Ascending aorta (tissue), 2 donors: ENCODE measurements at places on chromosomes 16 and 17.

GRCh38 chr17:72454342-72454741, 333.5 kb downstream of the SOX9 start:
- no peak for DNase-seq

DNA sequence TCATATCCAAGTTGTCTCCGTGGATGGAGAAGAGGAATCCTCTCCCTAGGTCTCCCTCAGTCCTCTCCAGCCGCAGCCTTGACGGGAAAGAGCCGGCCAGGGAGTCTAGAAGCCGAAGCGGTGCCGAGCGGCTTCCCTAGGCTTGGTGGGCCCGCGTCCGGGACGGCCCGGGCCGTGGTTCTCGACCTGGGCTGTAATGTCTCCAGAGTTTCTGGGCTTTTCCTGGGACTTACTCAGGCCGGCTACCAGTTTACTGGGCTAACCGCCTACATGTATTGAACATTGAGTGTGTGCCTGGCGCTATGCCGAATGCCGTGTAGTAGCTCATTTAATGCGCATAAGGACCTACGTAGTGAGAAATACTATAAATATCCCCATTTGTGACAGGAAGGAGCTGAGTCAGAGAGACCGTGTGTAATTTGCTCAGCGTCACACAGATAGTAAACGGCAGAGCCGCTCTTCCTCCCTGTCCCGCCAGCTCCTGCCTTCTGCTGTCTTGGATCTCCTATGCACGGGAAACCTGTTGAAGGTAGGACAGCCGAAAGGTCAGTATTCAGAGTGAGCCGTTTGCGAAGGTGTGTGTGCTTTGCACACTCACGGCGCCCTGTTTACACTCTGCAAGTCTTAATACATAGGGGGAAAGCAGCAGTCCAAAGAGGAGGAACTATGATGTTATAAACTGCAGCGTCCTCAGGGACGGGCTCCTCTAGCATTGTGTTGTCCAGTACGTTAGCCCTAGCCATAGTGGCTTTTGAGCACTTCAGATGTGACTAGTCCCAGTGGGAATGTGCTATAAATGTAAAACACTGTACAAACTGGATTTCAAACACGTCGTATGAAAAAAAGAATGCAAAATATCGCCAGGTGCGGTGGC, 723 bp upstream of the SPAG5 start:
- DNase-seq = peak; percentile 85

GRCh38 chr17:78993241-78993956, 13.7 kb upstream of the LGALS3BP start:
- DNase-seq = peak; percentile 73

- no peak for DNase-seq
Measured at GRCh38 chr17:27513849-27514248, 57.6 kb downstream of the KSR1 start.

DNA sequence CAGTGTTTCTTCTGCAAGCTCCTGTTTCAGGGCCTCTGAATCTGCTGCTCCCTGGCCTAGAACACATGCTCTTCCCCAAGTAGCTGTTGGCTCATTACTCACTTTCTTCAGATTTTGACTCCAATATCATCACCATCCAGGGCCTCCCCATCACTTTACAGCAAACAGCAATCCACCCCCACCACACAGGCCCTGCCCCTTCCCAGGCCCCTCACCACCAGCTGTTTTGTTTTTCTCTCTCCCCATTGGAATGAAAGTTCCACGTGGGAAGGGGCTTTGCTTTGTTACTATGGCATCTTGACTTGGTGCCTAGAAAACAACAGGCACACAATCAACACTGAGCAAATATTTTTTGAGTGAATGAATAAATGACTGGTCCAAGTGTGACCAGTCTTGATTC, 4.0 kb downstream of the TMEM170A start:
- DNase-seq = no peak

- DNase-seq = no peak
Measured at GRCh38 chr16:8921347-8921984, 39.3 kb downstream of the LITAFD start.

DNA sequence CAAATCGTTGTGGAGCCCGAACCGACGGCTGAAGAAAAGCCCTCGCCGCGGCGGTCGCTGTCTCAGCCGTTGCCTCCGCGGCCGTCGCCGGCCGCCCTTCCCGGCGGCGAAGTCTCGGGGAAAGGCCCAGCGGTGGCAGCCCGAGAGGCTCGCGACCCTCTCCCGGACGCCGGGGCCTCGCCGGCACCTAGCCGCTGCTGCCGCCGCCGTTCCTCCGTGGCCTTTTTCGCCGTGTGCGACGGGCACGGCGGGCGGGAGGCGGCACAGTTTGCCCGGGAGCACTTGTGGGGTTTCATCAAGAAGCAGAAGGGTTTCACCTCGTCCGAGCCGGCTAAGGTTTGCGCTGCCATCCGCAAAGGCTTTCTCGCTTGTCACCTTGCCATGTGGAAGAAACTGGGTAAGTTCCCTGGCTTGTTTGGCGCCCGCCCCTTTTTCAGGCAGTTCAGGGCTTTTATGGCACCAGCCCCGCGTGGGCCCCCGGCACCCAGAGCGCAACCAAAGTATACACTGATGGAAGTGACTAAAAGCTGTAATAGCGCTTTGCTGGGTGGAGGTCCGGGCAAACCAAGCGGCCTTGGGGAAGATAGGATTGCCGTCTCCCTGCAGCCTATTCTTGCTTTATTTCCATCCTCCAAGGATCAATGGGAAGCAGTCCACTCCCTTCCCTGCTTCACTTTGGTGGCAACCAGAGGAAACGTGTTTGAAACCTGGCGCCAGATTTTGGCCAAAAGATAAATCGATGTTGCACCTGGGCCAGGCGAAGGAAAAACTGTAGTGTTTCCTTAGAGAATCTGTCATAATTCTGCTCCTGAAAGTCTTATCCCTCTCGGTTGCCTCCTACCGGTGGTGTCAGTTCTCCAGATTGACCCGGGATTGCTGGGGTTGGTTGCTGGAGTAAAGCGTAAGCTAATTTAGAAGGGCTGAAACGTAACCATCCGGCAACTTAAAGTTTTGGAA, 775 bp downstream of the PPM1D start:
- peak; percentile 37 for DNase-seq

GRCh38 chr16:72679856-72680255, 368.1 kb downstream of the ZFHX3 start:
- no peak for DNase-seq

- DNase-seq = no peak
Measured at GRCh38 chr17:61784510-61784909, 78.8 kb downstream of the BRIP1 start.

- no peak for DNase-seq
Measured at GRCh38 chr17:67862614-67863217, 37.4 kb downstream of the BPTF start.

GRCh38 chr17:76139801-76140660, 1.0 kb downstream of the FOXJ1 start:
- no peak for DNase-seq

- no peak for DNase-seq
Measured at GRCh38 chr16:19718624-19718965, 524 bp downstream of the IQCK start.

- DNase-seq = no peak
Measured at GRCh38 chr16:83793179-83793578, 14.6 kb upstream of the HSBP1 start.

DNA sequence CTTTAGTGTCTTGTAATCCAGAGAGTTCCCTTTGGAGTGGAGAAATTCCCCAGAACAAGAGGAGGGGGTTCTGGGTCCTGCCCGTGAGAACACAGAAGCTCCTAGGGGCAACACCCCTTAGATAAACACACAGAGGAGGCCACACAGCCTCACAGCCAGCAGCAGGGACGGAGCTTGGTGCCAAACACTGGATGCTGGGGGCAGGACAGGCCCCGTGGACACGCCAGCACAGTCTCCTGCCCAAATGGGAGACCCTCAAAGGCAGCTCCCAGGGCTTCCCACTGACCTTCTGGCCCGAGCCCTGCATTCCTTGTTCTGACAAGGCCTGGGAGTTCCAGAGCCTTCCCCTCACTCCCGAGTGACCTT, 31.8 kb upstream of the JPH3 start:
- DNase-seq = no peak

- DNase-seq = no peak
Measured at GRCh38 chr16:5176505-5176904, 78.9 kb upstream of the EEF2KMT start.
